NCI-H526 treated with DMSO at 0.1 percent for 48 hours (cell line): ENCODE measurements at places on chromosomes 12 and 14.
A peak's percentile ranks its signal among the peaks of the same experiment; 100 is the strongest.

DNA sequence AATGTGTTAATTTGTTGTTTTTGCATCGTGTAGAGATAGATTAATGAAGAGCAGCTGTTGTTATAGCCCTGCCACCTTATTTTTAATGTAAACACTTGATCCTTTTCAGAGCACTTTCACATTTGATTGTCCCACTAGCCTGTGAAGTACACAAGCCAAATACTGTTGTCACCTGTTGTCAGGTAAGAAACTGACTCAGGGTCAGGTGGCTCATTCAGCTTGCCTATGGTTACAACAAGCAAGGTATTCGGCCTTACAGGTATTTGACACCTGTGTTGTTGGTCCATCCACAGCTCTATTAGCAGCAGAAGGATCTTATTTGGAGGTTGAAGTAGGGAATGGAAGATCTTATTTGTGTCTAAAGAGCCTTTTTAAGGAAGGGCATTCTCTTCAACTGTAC lies 108.9 kb downstream of the GPR135 start:
- peak; percentile 80 for DNase-seq

- no peak for DNase-seq
Measured at GRCh38 chr14:99081156-99081765, 190.7 kb downstream of the BCL11B start.

DNA sequence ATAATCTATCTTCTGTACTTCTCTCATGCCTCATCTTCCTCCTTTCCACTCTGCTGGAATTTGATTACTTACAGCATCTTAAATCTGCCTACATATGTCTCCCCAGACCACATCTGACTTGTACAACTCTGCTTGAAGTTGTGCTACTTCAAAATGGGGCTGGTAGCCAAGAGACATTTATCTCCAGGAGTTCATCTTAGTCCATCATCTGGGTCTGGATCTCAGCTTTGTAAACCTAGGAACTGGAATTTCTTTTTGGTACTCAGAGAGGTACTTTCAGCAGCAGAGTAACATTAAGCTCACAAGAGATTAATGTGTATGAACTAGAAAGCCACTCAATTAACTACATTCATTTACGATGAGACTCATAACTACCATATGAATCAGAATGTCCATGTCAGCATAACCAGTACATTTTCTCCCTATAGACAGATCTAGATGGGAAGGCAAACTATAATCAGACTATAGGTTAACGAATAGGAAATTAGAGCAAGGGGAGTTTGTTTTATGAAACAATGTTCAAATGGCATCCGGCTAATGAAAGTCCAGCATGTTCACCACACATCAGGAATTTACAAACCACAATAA lies 178.8 kb downstream of the CEP128 start:
- peak; percentile 62 for DNase-seq

DNA sequence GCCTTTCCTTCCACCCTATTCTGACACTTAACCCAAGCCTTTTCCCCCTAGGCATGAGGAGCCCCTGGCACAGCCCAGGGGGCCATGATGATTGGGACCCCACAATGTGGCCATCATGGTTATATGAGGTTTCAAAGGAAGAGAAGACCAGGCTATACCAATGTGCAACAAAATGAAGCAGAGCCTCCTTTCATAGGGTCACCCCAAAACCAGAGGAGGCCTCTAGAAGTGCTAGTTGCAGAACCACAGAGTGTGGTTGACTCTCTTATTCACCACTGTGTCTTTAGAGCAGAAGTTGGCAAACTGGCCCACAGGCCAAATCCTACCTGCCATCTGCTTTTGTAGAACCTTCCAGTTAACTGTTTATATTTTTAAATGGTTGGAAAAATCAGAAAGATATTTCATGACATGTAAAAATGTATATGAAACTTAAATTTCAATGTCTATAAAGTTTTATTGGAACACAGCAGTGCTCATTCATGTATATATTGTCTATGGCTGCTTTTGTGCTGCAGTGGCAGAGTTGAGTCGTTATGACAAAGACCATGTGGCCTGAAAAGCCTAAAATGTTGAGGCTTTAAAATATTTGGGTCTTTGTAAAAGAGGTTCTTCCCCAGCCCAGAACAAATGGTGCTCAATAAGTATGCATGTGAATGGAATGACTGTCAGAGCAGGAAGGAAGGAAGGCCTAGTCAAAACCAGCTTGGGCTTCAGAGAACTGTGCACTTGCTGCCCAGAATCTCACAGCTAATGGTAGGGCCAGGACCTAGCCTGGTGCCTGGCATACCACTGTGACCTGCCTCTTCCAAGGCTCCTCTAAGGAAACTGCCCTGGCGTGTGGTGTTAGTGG lies 49.2 kb downstream of the SUSD6 start:
- no peak for DNase-seq

GRCh38 chr14:104800015-104800770 lies 708 bp upstream of the ZBTB42 start:
- peak; percentile 6 for DNase-seq

- peak; percentile 34 for DNase-seq
Measured at GRCh38 chr12:56631790-56632700, 1.9 kb upstream of the BAZ2A start.

DNA sequence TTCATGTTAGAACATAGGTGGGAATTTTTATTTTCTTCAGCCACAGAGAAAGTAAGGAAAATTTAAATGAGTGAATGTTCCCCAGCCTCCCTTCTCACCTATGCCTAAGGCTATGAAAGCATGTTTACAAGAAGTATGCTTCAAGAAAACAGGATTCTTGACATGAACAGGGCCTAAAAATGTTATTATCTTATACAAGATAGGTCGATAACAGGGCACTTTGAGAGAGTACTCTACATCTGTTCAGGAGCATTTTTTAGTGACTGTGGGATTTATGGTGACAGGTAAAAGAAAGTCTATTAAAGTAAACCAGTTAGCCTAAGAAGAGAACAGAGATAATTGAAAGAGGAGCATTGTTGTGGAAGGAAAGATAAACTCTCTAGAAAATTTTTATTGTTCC lies 222.9 kb upstream of the DAAM1 start:
- no peak for DNase-seq

DNA sequence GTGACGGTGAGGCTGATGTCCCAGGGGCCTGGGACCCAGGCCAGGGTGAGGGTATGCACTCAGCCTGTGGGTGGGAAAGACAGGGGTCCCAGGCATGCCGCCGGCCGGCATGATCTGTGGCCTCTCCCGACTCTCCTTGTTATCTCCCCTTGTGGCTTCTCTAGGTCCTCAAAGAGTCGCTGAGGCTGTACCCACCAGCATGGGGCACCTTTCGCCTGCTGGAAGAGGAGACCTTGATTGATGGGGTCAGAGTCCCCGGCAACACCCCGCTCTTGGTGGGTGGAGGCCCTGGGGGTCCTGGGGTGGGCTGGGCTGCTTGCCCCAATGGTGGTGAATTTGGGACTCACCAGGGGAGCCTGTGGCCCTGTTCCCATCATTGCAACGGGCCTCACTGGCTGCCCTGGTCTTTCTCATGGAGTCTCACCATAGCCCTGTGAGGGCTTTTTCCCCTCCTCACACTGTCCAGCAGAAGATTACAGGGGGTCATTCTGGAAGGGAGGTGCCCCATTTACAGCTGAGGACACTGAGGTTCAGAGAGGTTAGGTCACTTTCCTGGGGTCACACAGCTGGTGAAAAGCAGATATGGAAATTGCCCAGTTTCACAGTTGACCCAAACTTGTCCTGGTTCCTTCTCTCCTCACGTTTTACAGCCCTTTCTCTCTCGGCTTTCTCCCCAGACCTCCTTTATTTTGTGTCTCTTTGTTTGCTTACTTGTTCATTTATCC lies 37.9 kb downstream of the CYP46A1 start:
- no peak for DNase-seq

DNA sequence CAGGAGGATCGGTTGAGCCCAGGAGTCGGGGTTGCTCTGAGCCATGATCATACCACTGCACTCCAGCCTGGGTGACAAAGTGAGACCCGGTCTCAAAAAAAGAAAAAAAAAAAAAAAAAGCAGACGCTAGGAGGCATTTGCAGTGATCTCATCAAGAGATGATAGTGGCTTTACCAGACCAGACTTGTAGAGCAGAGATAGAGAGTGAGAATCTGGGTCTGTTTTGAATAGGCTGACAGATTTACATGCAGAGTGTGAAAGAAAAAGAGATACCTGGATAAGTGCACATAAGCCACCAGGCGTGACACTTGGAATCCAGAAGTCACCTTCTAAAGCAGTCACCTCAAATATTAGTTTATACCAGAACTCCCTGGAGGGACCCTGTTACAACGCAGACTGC lies 21.1 kb upstream of the FLRT2 start:
- no peak for DNase-seq

DNA sequence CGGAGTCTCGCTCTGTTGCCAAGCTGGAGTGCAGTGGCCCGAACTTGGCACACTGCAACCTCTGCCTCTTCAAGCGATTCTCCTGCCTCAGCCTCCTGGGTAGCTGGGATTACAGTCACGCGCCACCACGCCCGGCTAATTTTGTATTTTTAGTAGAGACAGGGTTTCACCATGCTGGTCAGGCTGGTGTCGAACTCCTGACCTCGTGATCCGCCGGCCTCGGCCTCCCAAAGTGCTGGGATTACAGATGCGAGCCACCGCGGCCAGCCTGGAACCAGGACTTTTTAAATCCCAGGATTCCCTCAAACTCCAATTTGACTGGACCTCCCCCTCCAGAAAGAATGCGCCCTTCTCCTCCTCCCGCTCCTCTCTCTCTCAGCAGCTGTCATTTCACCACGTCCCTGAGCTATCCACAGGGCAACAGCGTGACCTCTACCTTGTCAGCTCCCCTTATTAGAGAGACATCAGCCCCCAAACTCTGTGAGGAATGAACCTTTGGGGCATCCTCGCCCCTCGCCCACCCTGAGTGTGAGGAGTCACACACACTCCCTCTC lies 2.0 kb downstream of the ESYT1 start:
- DNase-seq = no peak

- no peak for DNase-seq
Measured at GRCh38 chr14:38110258-38110657, 97.4 kb upstream of the SSTR1 start.

- no peak for DNase-seq
Measured at GRCh38 chr12:53481939-53482586, 17.2 kb downstream of the MAP3K12 start.
